D721Med (cell line): ENCODE measurements at places on chromosomes 6 and 20.

GRCh38 chr20:17936286-17936760, 32.3 kb downstream of the SNX5 start:
- DNase-seq, result no peak

- DNase-seq, result no peak
Observed at GRCh38 chr6:43310624-43311023, 2.0 kb upstream of the CRIP3 start.

GRCh38 chr6:111721753-111722154, 116.1 kb upstream of the TRAF3IP2 start:
- no peak for DNase-seq

GRCh38 chr6:152682141-152682540, 15.6 kb upstream of the MYCT1 start:
- no peak for DNase-seq

DNA sequence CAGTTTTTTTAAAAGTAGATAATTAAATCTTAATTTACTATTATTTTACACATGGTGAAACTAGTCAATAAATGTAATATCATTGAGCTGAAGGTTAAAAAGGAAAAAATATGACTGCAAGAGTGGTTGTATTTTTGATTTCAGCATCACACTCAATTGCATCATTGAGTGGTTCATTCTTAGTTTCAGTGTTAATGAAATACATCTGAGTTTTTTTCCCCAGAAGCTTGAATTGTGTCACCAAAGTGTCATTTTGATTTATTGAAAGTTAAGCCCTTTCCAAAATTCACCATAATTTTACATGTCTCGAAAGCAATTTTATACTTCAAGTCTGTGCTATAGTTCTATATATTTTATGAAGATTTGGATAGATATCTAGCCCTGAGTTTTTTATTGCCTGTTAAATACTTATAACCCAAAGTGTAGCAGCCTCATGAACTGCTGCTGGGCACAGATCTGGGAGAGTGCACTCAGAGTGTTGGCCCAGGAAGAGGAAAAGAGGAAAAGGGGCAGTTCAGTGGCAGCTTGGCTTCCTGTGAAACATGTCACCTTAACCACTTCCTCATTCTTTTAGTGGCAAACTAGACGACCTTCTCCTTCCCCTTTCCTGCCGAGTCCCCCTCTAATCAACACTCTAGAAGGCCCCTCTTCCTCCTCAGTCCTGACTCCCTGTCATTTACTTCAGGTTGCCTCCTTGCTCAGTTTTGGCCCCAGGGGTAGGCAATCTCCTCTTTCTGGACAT, 140.7 kb downstream of the ESR1 start:
- DNase-seq, result no peak
